ENCODE measurements at places on chromosomes 12 and 14.

DNA sequence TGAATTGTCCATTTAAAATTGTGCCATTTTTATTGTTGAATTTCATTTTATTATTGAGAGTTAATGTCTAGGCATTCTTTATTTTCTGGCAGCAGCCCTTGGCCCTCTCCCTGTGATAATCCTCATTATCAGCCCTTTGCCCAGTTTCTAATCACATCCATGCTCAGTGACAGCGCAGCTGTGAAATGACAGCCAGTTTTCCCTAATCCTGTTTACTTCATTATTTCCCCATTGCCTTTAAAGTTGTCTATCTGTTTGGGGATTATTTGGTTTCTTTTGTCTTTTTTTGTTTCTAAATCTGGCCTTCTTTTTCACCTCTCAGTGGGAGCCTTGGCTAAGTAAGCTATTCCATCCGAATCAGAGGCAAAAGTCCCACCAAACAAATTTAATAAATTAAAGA lies 476.9 kb downstream of the SLC6A15 start:
- no peak for DNase-seq

GRCh38 chr12:111693818-111694217 lies 8.0 kb downstream of the ACAD10 start:
- DNase-seq, result no peak

DNA sequence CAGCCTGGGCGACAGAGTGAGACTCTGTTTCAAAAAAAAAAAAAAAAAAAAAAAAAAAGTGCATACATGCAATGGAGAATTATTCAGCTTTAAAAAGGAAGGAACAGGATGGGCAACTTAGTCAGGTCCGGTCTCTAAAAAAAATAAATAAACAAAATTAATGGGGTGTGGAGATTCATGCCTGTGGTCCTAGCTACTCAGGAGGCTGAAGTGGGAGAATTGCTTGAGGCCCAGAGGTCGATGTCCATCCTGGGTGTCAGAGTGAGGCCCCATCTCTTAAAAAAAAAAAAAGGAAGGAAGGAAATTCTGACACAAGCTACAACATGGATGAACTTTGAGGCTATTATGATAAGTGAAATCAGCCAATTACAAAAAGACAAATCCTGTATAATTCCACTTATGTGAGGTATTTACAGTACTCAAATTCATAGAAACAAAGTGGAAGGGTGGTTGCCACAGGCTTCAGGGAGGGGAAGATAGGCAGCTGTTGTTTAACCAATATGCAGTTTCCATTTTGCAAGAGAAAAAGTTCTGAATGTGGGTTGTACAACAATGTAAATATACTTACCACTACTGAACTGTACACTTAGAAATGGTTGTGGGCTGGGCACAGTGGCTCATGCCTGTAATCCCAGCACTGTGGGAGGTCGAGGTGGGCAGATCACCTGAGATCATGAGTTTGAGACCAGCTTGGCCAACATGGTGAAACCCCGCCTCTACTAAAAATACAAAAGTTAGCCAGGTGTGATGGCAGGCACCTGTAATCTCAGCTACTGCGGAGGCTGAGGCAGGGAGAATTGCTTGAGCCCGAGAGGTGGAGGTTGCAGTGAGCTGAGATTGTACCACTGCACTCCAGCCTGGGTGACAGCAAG lies 12.3 kb upstream of the APOF start:
- DNase-seq, result no peak

- DNase-seq, result no peak
Observed at GRCh38 chr12:115473257-115473956, 789.4 kb upstream of the TBX3 start.

GRCh38 chr12:27969624-27970400 lies 2.7 kb downstream of the PTHLH start:
- no peak for DNase-seq

GRCh38 chr14:34981743-34982420 lies 910 bp upstream of the SRP54 start:
- no peak for DNase-seq

DNA sequence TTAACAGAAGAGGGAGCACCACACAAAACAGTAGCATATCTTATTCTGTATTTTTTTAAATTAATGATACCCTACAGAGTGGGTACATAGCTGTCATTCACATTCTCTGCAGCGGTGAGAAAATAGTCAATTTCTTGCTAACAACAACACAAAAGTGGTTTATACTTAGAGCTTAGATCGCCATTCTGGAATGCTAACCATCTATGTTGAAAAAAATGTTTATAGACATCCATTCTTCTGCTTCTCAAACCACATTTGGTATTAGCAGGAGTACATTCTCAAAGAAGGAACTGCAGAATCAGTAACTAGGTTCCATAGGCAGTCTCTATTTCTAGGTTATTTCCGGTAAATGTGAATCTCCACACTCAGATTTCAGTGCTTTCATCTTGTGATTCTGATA lies 185.9 kb downstream of the PPFIA2 start:
- DNase-seq, result no peak

- DNase-seq, result no peak
Observed at GRCh38 chr12:124371970-124372555, 77.2 kb downstream of the RFLNA start.

GRCh38 chr12:54616933-54617680 lies 17.6 kb downstream of the LACRT start:
- DNase-seq, result no peak

DNA sequence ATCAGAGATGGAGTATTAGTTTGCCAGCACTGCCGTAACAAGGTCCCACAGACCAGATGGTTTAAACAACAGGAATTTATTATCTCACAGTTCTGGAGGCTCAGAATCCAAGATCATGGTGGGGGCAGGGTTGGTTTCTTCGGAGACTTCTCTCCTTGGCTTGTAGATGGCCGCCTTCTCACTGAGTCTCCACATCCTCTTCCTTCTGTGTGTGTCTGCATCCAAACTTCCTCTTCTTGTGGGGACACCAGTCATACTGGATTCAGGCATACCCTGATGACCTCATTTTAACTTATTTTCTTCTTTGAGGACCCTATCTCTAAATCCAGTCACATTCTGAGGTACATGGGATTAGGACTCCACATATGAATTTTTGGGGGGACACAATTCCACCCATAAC lies 455.5 kb downstream of the RGS6 start:
- no peak for DNase-seq

GRCh38 chr12:89709995-89710872 lies 1.6 kb upstream of the ATP2B1 start:
- DNase-seq, result no peak

DNA sequence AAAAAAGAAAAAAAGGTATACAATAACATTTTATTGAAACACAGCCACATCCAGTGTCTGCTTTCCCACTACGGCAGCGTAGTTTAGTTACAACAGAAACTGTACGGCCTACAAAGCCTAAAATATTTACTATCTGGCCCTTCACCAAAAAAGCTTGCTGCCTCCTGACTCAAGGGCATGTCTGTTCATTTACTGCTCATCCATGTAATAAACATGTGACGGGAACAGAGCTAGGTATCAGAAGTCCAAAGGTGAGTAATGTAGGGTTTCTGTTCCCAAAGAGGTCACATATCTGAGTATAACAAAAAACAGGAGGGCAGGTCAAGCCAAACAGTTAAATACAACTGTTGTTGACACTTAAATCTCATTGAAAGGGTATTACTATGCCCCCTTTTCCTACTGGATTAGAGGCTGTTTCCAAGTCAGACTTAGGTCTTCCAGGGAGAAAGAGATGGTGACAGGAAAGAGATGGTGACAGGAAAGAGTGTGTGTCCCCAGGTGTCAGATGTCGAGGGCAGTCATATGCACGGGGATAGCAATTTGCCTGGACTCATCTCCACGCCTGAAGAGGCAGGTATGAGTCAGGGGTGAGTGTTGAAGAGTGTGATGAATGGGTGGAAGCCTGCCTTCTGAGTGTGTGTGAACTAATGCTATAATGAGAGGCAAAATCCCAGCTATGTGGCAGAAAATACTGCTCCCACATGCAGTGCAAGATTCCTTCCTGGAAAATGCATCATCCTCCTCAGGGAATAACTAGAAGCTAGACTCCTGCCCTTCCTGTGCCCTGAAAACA lies 77.7 kb downstream of the MAP3K9 start:
- DNase-seq, result no peak

- no peak for DNase-seq
Observed at GRCh38 chr14:96748362-96748761, 48.8 kb upstream of the VRK1 start.

- no peak for DNase-seq
Observed at GRCh38 chr12:99026332-99027054, 381.4 kb downstream of the APAF1 start.

- DNase-seq, result no peak
Observed at GRCh38 chr14:52286661-52287649, 19.5 kb downstream of the PTGDR start.

- DNase-seq, result no peak
Observed at GRCh38 chr14:49975799-49976198, 82.9 kb downstream of the ARF6 start.

GRCh38 chr12:16583969-16584745 lies 21.8 kb downstream of the LMO3 start:
- DNase-seq, result no peak

GRCh38 chr12:97425380-97425779 lies 37.2 kb upstream of the RMST start:
- DNase-seq, result no peak

DNA sequence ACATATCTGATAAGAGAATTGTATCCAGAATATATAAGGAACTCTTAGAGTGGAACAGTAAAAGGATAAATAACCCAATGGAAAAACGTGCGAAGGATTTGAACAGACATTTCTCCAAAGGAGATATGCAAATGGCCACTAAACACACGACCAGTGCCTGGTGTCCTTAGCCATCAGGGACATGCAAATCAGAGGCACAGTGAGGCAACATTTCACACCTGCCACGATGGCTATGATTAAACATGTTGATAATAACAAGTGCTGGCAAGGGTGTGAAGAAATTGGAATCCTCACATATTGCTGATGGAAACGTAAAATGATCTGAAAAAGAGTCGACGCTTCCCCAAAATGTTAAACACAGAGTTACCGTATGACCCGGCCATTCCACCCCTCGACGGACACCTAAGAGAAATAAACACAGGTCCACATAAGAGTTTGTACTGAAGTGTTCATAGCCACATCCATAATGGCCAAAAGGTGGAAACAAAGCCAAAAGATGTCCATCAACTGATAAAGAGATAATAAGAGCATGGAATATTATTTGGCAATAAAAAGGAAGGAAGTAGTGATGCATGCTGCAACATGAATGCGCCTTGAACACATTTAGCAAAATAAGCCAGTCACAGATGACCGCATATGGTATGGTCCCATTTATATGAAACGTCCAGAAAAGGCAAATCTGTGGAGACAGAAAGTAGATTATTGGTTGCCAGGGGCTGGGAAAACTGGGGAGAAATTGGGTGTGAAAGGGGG lies 6.3 kb upstream of the TMEM121 start:
- no peak for DNase-seq

- DNase-seq, result no peak
Observed at GRCh38 chr12:54053003-54053750, 458 bp upstream of the HOXC4 start.

DNA sequence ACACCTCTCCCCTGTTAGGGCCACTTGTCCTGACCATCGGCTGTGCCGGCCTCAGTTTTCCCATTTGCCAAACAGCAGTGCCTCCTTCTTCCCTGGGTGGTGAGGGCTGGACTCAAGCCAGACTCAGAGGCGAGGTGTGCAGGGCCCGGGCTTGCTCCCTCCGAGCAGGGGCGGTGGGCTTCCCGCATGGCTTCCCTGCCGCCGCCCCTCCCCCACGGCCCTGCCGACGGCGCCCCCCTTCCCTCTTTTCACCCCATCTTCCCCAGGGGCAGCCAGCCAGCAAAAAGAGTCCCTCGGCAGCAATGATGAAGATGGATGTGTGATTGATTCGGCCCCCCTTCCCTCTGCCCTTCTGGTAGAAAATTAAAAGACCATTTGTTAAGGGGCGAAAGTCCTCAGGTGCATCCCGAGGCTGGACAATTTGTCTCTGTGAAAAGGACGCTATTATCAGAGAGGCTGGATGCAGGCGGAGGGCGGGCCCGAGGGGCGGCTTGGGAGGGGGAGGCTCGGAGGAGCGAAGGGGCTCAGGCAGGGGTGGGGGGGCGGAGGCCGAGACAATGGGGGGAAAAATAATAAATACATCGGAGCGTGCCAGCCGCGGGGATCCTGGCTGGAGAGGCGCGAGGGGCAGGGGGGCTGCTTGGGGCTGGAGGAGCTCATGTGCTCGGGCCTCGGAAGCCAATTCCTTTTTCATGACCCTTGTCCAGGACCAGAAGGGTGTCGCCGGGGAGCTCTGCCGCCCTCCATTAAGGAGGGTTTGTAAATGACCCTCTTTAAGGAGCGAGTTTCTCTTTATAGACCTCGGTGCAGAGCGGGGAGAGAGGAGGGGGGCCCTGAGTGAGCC lies 48.0 kb upstream of the LHX5 start:
- no peak for DNase-seq

- no peak for DNase-seq
Observed at GRCh38 chr12:77845831-77846230, 15.1 kb downstream of the NAV3 start.

GRCh38 chr12:107843351-107844311 lies 69.1 kb downstream of the ASCL4 start:
- no peak for DNase-seq

GRCh38 chr14:105410642-105411016 lies 9.0 kb upstream of the MTA1 start:
- no peak for DNase-seq

DNA sequence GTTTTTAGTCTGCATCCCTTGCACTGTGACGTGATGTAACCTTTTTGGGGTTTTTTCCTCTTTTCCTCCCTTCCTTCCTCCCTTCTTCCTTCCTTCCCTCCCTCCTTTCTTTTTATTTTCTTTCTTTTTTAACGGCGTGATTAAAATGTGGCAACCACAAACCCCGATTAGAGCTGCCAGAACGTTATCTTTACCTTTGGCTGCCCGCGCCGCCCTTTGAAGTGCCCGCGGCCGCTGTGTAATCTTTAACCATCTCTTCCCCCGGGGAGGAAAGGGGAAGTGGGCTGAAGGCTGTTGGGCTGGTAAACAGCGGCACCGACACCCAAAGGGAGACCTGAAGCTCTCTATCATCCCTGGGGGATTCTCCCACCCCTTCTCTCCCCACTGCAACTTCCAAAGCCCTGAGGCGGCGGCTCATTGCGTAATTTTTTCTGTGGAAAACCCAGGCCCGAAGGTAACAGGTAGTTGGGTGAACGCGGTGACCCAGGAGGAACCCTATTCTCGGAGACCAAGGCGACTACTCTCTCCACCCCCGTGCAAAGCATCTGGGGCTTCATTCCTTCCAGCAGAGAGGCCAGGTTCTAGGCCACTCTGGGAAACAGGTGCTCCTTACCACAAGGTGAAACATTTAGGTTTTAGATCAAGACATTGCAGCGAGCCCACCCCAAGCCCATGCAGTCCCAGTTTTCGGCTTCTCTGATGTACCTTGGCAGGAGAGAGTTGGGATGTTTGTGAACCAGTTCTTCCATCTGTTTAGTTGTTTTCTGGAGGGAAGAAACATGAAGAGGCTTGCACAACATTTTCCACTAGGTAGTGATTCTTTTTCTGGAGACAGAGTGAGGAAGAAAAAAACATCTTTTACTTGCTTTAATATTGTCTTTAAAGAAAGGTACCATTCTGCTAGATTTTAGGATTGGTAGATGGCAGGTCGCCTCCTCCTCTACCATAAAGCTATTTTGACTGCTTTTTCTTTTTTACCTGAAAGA lies 1.5 kb downstream of the LGR5 start:
- no peak for DNase-seq

GRCh38 chr14:39122330-39123138 lies 8.4 kb downstream of the GEMIN2 start:
- no peak for DNase-seq
